Activated CD4-positive, alpha-beta T cell treated with anti-CD3 and anti-CD28 coated beads, Interleukin-2, amount 10 ng/mL, durations not matched to agents 7 days and 5 days (primary cell): ENCODE measurements at places on chromosomes 3 and 15. TPM values are rescaled to one million over a fixed set of nuclear protein-coding genes. Genes with fewer than 3 reads are reported as not detected.

ZNF662 gene
- 0.22 TPM for total RNA-seq

DNA sequence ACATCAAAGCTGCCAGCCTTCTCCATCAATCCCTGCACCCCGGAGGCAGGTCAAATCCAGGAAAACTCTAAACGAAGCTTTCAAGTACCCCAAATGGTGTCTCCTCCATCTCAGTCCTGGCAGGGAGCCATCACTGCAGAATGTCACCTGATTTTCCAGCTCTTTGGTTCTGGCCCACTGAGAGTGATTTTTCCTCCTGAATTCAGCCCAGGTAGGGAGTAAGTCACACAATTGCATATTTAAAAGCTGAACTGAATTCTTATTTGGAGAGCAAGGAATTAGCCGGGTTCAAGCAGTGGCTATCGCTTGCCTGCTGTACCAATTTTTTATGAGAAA is 5.3 kb downstream of the RFTN1 start:
- DNase-seq = no peak

- no peak for DNase-seq
Observed at GRCh38 chr3:127783642-127784160, 38.6 kb downstream of the MGLL start.

- no peak for DNase-seq
Observed at GRCh38 chr15:65969865-65970816, 100.8 kb downstream of the RAB11A start.

CCDC33 gene
- total RNA-seq = not detected

- DNase-seq = no peak
Observed at GRCh38 chr3:181782306-181782954, 70.7 kb downstream of the SOX2 start.

IQCF6 gene
- total RNA-seq = not detected

DNA sequence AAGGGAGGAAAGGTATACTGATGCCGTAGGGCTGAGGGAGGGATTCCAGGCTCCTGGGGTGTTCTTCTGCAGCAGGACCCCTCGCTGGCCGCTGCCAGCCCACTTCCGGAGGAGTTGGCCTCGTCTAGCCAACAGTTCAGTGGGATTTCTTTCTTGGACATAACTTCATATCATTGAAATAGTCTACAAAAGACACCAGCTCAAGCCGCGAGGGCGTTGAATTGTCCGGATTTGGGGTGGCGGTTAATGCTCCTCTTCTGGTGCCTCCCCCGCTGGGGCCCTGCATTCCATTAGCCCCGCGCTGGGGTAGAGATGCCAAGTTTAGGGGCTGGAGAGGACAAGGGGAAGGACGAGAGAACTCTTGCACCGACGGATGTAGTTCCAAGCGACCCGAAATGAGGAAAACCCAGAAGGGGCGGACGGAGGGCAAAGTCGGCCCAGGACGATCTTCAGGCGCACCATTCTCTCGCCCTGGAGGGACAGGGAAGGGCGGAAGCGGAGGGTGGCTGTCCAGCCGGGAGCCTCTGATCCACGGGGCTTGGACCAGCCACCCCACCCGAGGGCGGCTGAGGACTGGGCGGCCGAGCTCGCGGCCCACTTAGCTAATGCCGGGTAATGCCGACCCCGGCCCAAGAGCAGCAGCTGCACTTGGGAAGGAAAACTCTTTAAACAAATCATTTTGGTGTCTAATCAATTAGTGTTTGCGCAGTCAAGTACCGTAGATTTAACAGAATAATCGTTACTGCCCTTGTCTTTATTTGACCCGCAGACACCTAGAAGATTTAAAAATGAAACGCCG is 4.7 kb upstream of the ONECUT1 start:
- DNase-seq = no peak

DNA sequence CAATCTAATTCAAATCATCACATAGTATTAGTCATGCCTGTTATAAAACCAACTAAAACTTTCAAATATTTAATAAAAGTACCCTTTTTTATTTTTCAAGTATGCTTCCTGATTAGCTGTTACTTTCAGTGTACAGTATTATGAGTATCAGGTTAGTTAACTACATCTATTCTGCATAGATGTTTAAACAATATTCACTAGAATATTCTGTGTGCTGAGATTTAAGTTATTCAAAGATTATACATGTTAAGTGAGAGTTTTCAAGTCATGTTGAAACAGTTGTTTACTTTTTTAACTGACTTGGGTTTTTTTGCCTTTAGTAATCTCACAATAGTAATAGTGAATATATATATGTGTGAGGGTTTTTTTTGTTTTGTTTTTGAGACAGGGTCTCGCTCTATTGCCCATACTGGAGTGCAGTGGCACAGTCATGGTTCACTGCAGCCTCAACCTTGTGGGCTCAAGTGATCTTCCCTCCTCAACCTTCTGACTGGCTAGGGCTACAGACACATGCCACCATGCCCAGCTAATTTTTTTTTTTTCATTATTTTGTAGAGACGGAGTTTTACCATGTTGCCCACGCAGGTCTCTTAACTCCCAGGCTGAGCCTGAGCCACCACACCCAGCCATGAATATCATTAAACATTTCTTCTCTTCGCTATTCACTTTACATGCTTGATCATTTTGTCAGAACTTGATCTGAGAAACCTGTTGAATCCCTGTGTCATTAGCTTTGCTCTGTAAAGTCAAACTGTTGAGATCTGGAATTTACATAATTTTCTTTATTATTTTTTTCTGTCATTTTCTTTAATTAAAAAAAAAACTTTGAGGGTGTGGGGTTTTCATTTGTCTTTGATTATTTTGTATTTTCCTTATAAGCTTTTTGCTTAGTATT is 286.2 kb upstream of the UBE2E1 start:
- no peak for DNase-seq

DNA sequence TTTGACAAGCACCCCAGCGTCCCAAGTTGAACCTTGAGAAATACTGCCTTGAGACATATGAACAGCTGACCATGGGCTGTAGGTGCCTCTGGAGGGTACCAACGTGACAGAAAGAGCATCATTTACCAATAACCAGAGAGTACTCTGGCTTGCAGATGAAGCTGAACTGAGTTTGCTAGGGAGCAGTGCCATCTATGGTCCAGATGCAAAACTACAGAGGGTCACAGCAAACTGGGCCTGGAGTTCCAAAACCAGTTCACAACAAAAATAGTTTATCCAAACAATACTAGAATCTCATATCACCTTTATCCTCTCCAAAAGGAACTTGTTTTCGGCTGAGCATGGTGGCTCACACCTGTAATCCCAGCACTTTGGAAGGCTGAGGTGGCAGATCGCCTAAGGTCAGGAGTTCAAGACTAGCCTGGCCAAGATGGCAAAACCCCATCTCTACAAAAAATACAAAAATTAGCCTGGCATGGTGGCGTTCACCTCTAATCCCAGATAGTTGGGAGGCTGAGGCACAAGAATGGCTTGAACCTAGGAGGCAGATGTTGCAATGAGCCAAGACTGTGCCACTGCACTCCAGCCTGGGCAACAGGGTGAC is 69.3 kb downstream of the CHAC1 start:
- DNase-seq = peak; percentile 52

OXSM gene
- total RNA-seq = 12.8 TPM

CYP1A1 gene
- total RNA-seq = 2.9 TPM

DNA sequence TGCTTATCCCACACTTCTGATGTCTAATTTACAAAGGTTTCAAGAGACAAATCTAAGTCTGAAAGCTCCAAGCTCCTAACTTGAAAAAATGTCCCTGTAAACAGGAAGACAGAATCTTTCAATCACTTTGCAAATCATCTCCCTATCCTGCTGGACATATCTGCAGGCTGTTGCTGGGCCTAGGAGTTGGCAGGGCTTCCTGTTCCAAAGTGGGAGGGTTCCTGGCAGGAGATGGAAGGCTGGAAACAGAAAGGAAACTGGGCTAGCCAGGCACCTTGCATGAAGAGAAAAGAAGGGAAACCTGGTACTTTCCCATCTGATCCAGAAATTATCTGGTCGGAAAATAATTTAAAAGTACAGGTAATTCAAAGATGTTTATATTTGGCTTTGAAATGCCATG is 227.3 kb upstream of the IL12A start:
- no peak for DNase-seq

DNA sequence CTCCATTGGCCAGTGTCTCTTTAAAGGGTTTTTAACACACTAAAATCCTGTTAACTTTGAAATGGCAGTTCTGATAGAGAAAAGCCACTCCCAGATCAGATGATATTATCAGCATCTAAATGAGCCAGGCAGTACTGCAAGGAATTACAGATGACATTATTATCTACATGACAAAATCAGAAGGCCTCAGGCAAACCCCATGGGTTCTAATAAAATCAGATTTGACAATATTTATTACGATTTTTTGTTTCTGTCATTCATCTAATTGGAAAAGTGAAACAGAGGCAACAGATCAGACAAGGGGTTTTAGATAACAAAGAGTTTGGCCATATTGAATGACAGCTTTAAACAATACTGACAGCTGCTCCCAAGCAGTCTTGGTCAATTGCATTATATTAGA is 112.7 kb downstream of the FEZF2 start:
- no peak for DNase-seq

DNA sequence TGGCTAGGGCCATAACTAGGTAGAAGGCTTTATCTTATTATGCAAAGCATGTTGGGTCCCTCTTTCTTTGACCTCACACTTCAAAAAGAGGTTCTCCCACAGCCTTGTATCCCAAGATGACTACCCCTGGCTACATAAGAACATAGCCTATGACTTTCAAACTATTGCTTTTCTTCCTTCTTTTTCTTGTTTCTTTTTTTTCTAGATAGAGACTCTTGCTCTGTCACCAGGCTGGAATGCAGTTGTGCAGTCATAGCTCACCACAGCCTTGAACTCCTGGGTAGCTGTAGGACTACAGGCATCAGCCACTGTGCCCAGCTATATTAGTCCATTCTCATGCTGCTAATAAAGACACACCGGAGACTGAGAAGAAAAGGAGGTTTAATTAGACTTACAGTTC is 47.2 kb downstream of the DIPK2A start:
- no peak for DNase-seq

HOMER2 gene
- total RNA-seq = 7.9 TPM

DNA sequence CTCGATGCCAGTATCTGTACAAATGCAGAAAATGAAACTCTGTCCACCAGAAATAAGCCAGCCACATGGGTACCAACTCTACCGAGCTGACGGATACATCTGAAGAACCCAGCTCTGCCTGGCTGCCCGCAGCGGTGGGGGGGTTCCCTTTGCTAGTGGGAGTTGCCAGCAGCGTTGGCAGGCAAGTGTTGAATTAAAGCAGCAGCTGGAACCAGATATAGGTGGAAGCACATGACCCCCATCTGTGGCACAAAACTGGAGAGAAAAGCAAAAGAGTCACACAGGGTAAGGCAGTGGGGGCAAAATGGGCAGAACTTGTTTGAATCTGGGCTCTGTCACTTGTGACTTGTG is 17.9 kb downstream of the CRYGS start:
- no peak for DNase-seq

DNA sequence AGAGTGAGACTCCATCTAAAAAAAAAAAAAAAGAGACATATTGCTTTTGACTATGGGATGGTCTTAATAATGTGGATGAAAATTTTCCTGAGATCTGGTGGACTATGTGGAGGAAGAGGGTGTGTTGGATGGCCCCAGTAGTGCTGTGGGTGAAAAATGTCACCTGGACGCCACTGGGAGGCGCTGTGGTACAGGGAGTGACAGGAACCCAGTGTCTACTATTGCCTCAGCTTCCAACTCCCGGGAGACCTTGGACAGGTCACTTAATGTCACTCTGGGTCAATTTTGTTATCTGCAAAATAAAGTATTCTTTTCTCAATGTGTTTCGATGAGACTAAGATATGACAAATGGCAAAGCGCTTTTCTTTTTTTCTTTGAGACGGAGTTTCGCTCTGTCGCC is 27.7 kb upstream of the DCP1A start:
- DNase-seq = peak; percentile 65

DNA sequence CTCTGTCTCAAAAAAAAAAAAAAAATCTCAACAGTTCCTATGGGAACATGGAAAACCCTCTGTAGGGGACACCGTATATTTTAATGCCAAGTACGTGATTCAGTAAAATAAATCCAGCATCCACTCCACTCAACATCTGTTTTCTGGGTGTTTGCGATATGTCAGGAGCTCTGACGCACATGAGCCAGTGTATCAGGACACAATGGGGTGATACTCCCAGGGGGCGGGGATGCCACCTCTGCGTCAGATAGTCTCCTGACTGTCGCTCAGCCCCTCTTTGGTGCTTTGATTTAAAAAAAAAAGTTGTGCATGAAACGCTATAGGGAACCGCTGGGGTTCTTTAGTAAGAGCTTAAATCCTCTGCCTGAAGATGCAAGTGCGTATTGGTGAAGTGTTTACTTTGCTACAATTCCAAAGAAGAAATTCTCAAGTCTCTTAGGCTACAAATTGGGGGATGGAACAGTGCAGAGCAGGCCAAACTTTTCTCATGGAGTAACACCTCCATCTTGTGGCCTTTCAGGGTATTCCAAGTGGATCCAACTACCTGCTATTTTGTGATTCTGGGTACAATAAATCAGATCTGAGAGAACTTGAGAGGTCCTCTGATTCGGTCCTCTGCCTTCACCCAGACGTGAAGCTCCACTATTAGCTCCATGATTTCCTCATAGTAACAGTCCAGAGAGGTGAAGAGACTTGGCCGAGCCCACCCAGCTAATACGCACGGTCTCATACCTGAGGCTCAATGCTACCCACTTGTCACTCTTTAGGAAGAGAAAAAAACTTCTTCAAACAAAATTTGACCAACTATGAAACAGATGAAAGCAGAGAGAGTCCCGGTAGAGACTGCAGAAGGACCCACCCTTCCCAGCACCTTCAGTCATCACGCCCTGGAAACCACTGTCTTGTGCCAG is 9.3 kb upstream of the NR2E3 start:
- peak; percentile 33 for DNase-seq

- DNase-seq = no peak
Observed at GRCh38 chr3:56291953-56292352, 176.3 kb downstream of the ERC2 start.

DNA sequence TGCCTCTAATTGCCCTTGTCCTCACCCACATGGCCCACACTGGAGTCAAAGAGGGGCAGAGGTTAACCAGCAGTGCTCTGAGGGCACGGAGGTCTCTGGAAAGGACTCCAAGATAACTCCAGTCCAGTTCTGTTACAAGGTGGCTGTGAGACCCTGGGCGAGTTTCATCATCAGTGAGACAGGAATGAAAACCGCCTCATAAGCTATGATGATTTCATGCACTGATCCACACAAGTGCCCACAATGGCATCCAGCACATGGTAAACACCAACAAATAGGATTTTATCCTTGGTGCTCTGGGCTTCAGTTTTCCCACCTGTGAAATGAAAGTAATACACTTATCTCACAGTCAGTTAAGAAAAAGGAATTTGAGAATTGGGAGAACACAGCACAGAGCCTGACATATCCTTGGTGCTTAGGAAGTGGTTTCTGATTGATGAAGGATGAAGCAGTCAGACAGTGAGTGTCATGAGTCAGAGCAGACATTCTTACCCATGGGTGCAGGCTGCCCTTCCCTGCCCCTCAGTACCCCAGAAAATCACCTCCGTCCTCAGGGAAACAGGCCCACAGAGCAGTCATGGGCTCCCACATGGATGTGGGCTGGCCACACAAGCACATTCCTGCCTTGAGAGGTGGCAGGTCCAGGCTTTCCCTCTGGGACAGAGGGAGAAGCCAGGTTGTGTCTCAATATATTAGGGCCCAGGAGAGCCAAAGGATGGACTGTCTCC is 48.4 kb downstream of the DAPK2 start:
- no peak for DNase-seq

HIGD2B gene
- not detected for total RNA-seq

CCDC54 gene
- not detected for total RNA-seq

TRIM42 gene
- not detected for total RNA-seq
